ENCODE measurements at places on chromosomes 6 and 20.

- DNase-seq = no peak
Measured at GRCh38 chr6:137676888-137677287, 182.7 kb upstream of the OLIG3 start.

GRCh38 chr6:18349386-18349785 is 37.8 kb upstream of the RNF144B start:
- DNase-seq = no peak

DNA sequence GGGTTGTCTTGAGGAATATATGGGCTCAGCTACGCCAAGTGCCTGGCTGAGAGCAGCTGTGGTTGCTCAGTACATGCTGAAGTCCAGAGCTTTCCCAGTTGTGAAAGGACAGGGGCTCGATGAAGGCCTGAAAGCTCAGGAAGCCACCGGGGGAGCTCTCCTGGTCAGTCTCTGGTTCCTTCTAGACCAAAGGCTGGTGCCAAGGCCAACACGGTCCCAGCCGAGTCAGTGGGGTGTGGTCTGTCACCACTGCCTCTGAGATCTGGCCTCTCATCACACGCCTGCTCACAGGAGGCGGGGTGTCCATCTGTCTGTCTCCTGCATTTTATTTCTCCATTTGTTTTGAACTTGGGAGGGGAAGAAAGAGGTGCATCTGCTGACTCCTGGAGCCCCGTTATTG is 4.9 kb upstream of the FAM83C start:
- DNase-seq = no peak

GRCh38 chr6:142074516-142074915 is 58.2 kb upstream of the GJE1 start:
- DNase-seq = no peak

- no peak for DNase-seq
Measured at GRCh38 chr6:169479783-169480495, 221.9 kb downstream of the WDR27 start.

DNA sequence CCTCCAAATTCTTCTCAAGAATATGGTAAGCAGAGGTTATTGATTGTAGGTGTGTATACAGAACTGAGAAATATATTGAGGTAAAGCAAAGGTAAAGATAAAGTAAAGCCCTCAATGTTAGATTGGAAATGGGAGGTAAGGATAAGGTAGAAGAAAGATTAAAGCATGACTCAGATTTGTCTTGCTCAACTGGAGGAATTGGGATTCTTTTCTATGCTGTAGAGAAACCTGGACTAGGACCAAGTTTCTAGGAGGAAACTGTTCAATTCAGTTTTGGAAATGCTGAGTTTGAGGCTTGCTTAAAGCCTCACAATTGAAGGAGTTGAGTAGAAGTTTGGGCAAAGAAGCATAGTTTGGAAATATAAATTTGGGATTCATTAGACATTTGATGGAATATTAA is 634.0 kb upstream of the PTCHD4 start:
- DNase-seq = no peak

DNA sequence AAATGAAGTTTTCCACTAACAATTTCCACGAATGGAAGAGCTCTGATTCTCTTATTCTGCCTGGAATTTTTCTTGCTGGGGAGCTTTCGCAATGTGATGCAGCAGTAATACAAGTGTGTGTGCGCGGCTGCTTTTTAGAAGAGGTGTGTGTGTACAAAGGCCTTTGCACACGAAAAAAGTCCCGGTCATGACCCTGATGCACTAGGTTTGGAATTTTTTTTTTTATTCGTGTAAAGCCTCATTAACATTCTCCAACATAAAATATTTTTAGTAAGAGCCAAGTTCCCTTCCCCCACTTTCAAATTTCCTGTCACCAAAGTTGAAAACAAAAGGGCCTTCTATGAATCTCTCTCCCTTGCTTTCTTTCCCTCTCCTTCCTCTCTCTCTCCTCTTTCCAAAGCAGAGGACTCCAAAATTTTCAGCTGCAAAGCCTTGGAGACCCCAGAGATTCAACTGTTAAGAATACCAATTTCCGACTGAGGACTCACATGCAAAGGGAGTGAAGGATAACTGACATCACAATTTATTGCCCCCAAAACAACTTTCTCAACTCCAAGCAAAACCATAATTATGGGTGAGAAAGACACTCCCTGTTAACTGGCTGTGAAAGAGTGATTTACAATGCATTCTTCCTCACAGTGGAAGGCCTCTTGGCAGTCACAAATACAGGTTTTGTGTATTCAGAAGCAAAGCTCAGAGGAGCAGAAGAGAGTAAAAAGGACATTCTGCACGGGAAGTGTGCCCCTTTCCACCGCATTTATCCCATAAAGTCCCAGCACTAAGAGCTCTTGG is 421.2 kb upstream of the JARID2 start:
- DNase-seq = no peak

GRCh38 chr6:170025341-170025911 is 265.5 kb downstream of the DLL1 start:
- DNase-seq = no peak

GRCh38 chr6:74343804-74344203 is 647.8 kb downstream of the CD109 start:
- DNase-seq = peak; percentile 7

GRCh38 chr6:18262702-18263417 is 1.5 kb downstream of the DEK start:
- DNase-seq = no peak

- DNase-seq = no peak
Measured at GRCh38 chr6:149185799-149186357, 131.6 kb upstream of the TAB2 start.

GRCh38 chr6:41494212-41495110 is 51.7 kb upstream of the FOXP4 start:
- peak; percentile 42 for DNase-seq

- DNase-seq = peak; percentile 51
Measured at GRCh38 chr20:56957737-56958553, 308.5 kb downstream of the BMP7 start.

GRCh38 chr6:40379811-40380210 is 207.4 kb downstream of the LRFN2 start:
- no peak for DNase-seq

DNA sequence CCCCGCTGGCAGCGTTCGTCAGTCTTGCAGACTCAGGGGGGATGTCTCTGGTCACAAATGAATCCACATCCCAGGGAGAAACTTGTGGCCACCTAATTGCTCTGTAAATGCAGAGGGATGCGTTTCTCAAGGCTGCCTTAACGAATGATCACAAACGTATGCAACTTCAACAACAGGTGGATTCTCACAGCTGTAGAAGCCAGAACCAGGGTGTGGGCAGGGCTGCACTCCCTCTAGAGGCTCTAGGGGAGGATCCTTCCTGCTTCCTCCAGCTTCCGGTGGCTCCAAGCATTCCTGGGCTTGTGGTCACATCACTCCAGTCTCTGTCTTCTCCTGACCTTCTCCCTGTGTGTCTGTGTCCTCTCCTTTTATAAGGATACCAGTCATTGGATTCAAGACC is 3.3 kb upstream of the TAF4 start:
- DNase-seq = no peak

- no peak for DNase-seq
Measured at GRCh38 chr6:166908811-166909210, 47.5 kb downstream of the RNASET2 start.

DNA sequence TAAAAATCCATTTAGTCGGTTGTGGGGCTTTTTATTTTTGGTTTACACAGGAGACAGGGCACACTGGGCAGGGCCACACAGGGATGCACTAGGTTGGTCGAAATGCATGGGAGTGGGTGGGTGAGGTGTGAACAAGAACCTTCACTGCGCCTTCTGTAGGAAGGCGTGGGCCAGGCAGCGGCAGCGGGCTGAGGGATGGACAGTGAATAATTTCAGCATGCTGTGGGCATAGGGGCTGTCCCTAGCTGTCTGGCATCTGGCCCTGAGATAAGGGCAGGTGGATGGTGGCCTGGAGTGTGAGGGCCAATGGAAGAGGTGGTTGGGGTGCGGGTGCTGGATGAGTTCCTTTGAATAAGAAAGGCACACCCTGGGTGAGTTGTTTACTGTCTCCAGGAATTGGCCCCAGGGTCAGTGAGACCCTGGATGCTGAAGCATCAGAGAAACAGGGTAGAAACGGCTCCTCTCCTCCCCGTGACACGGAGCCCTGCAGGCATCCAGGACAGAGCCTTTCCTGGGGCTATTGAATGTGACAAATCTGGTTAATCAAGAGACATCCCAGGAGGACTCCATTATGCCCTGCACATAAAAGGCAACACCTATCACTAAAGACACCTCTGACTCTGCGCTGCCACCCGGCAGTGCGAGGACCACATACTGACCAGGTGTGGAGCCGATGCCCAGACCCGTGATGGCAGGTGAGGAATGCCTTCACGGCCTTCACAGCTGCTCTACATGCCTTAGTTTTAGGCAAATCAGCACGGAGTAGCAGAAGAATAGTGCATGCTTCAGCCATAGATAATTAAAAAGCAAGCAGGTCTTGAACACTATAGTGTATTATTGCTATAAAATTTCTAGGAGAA is 123.0 kb upstream of the SNX9 start:
- DNase-seq = no peak

DNA sequence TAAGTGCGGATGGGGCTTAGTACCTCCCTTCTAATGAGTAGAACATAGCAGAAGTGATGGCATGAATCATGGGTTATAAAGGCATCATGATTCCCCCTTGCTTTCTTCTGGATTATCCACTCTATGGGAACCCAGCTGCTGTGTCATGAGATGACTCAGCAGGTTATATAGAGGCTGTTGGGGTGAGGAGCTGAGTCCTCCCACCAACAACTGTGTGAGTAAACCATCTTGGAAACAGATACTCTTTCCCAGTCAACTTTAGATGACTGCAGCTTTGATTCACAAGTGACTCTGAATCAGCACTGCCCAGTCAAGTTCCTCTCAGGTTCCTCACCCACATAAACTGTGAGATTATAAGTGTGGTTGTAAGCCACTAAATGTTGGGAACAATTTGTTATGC is 46.3 kb downstream of the FAM83B start:
- DNase-seq = peak; percentile 59

- no peak for DNase-seq
Measured at GRCh38 chr6:155909710-155910109, 454.1 kb upstream of the NOX3 start.

GRCh38 chr6:99746261-99746895 is 139.7 kb downstream of the PRDM13 start:
- peak; percentile 73 for DNase-seq

DNA sequence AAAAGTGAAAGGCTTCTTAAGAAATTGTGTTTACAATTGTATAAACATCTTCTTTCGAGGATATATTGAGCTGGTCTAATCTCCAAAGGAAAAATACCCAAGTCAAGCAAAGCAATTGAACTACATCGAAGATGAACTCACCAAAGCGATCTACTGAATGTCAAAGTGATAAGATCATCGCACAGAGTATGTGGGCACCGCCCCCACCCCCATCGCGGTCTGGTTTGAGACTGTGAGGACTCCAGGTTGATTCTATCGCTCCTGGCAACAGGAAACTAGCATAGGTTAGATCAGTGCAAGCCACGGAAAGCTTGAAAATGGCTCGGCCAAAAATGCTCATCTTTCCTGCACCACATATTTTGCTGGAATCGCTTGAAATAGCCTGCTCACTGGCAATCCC is 133.2 kb upstream of the RPS6KA2 start:
- DNase-seq = no peak

- DNase-seq = no peak
Measured at GRCh38 chr20:1224205-1224890, 1.5 kb upstream of the RAD21L1 start.

- DNase-seq = no peak
Measured at GRCh38 chr6:133966654-133967329, 13.8 kb downstream of the TBPL1 start.

GRCh38 chr6:1494671-1495070 is 105.3 kb downstream of the FOXF2 start:
- no peak for DNase-seq

DNA sequence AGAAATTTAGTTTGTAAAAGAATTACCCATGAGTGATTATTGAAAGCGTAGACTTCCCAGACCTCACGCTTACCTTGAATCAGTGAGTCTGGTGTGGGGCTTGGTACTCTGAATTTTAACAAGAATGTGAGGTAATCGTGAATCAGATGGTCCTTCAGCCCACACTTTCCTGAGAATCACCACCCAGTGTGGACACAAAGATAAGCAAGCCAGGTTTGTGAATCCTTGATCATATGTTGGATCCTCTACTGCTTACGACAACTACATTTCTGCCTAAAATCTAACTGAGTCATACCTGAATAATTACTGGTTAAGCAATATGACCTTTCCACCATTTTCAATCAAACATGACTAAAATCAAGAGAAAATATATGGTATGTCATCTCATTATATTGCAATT is 589.3 kb downstream of the TFAP2A start:
- no peak for DNase-seq

- no peak for DNase-seq
Measured at GRCh38 chr6:104686550-104687175, 173.1 kb downstream of the HACE1 start.

DNA sequence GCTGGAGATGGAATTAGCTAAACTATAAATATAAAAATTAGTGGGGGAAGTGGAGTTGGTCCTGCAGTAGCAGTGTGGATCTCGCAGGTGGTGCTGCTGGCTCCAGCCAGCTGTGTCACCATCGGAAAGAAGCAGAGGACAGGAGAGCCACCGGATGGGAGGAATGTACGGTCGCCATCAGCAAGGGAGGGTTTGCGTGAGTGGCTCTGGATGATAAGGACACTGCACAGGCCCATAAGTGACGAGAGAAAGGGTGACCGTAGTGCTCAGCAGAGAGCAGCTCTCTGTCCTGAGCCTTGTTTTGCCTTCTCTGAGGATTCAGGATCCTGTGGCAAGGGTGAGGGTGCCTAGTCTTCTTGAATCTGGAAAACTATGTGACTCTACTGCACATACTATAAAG is 378.7 kb downstream of the ZFAND3 start:
- no peak for DNase-seq

GRCh38 chr6:135479601-135480000 is 17.9 kb downstream of the AHI1 start:
- DNase-seq = no peak

- DNase-seq = no peak
Measured at GRCh38 chr20:41336711-41337492, 3.7 kb upstream of the LPIN3 start.

DNA sequence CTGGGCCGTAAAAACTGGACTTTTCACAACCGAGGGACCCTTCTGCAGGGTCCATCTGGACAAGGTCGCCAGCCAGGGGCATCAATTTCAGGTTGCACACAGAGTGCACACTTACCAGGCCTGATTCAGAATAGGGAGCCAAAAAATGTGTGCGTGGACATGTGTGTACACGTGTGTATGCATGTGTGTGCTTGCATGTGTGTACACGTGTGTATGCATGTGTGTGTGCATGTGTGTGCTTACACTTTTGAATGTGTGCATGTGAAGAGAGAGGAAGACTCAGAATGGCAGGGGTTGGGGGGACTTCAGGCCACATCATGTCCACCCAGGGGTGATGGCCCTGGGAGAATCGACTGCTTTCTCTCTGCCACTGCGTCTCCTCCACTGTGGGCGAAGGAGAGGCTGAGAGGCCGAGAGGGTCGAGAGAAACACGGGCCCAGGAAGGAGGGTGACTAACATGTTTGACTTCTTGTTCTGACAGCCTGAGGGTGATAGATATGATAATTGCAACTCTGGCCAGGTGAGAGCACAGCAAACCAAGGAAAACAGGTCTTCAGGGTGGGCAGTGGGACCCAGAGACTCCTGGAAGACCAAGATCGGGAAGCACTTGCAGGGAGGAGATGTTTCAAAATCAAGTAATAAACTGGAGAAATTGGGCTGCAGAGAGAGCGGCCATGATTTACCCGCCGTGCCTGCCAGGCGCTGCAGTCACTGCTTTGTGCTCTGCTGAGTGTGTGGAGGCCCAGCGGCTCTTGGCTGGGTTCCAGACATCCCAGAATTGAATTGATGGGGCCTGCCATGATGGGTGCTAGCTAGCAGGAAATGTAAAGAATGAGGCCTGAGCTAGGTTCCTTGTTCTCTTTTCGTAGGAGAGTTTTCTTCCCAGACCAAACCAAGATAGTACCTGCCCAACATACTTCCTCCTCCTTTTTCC is 310.8 kb downstream of the QKI start:
- DNase-seq = no peak

Measured in fibroblast of skin of scalp (primary cell).